NCI-H526 treated with DMSO at 0.1 percent for 48 hours (cell line): ENCODE measurements at places on chromosomes 2 and 18.
A peak's percentile ranks its signal among the peaks of the same experiment; 100 is the strongest.

- no peak for DNase-seq
These were observed 21.1 kb upstream of the KCNG2 start for GRCh38 chr18:79776674-79777073.

DNA sequence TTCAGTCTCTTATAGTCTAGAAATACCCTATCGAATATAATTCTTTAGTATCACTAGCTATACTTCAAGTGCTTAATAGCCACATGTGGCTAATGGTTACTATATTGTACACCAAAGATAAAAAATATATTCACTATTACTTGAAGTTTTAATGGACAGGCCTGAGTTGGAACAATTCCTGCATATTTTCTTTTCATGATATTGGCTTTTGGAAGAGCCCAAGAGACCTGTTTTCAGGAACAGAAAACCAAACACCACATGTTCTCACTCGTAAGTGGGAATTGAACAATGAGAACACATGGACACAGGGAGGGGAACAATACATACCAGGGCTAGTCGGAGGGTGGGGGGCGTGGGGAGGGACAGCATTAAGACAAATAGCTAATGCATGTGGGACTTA, 334.4 kb upstream of the TRIB2 start:
- DNase-seq = no peak

GRCh38 chr2:17470855-17471641, 47.2 kb downstream of the RAD51AP2 start:
- peak; percentile 9 for DNase-seq

GRCh38 chr2:222753251-222753824, 81.9 kb downstream of the MOGAT1 start:
- peak; percentile 30 for DNase-seq

DNA sequence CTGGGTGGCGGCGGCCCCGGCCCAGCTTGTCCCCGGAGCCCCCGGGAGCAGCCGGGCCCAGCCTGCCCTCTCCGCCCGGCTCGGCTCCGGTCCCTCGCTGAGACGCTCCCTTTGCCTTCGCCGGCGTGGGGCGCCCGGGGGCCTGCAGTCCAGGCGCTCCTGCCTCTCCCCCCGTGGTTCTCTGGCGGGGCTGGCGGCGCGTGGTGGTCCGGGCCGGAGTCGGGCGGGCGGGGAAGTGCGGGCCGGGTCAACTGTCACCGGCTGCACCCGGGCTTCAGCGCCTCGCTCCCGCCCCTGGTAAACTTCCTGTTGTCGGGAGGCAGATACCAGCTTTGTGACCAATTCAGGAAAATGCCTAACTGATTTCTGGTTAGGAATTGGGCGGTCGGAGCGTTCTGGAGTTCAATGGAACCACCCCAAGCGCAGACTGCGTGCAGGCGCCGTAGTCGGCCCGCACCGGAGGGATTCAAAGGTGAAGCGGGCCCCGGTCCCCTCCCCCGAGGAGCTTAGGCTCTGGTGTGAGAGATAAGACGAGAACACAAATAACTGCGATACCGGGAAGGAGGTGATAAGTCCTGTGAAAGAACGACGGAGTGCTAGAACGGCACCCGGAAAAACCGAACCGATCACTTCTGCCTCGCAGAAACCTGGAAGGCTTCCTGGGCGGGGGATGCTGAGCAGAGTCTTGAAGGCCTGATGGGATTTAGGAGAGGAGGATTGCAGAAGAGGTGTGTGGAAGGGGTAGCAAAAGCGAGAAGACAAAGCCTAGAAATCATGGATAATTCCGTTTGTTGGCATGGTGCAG, 891 bp downstream of the CAB39 start:
- DNase-seq = peak; percentile 15

- DNase-seq = no peak
These were observed 201.4 kb downstream of the CELF4 start for GRCh38 chr18:37364237-37364636.

DNA sequence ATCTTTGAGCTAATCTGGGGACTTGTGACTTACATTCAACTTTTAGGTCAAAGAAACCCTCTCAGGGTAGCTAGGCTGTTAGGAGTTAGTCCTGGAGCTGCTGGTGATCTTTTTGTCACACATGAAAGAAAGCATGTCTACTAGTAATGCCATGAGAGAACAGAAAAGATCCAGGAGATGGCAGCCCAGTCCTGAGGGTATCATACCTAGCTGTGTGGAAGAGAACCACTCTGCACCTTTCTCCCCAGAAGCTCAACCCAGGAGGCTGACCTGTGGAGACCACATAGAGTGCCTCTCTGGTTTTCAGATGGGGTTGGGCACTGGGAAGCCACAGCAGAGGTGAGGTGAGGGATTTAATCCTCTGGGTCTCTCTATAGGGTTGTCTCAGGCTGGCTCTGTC, 460.2 kb upstream of the UBE2E3 start:
- no peak for DNase-seq

DNA sequence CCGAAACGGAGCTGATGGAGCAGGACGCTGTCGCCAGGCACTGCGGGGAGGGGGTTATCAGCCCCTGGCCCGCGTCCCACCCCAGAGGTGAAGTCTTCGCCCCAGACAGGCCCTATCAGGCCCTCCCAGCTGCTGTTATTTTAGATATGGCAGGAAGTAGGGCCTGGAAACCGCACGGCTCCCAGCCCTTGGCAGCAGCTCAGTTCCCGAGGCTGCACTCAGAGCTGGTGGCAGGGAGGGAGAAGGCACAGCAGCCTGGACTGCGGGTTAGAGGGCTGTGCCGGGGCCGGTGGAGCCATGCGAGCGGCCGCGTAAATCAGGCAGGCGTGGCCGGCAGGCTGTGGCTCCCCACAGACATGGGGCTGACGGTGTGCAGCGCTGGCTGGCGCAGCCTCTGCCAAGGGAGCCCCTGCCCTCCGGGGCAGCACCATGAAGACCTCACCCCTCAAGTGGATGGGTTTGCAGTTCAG, 111.4 kb downstream of the NFATC1 start:
- no peak for DNase-seq
